Muscle of arm (tissue), 14 donors: ENCODE measurements at places on chromosomes 16 and 17.

GRCh38 chr17:4879601-4880000 is 19.7 kb upstream of the C17orf107 start:
- no peak for DNase-seq

DNA sequence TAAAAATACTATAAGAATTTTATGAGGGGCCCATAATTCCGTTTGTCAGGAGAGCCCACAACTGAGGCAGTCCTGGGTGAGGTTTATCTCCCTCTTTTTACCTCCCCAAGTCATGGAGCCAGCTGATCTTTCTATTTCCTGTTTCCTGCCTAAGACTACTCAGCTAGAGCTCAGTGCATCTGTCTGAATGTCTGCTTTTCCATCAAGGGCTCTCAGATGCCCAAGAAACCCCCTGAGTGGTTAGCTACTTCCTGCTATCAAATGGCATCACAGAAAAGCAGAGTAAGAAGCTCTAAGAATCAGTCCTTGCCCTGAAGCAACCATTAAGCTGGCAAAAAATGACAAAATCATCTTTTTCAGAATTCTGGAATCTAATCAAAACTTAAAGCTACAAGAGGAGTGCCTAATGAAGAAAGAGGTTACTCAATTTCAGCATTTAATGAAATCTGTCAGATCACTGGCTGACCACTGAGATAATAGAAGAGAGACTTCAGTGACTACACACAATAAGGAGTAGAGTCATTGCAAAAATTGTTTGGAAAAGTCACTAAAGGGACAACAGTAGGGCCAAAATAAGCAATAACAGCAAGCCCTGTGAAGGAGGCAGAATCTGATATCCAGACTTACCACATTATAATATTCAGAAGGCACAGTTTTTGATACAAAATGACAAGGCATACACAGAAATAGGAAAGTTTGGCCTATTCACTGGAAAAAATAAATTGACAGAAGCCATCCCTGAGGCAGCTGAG is 150.1 kb downstream of the CYB561 start:
- DNase-seq = no peak

- DNase-seq = no peak
Measured at GRCh38 chr16:72426386-72426785, 254.4 kb upstream of the PMFBP1 start.

DNA sequence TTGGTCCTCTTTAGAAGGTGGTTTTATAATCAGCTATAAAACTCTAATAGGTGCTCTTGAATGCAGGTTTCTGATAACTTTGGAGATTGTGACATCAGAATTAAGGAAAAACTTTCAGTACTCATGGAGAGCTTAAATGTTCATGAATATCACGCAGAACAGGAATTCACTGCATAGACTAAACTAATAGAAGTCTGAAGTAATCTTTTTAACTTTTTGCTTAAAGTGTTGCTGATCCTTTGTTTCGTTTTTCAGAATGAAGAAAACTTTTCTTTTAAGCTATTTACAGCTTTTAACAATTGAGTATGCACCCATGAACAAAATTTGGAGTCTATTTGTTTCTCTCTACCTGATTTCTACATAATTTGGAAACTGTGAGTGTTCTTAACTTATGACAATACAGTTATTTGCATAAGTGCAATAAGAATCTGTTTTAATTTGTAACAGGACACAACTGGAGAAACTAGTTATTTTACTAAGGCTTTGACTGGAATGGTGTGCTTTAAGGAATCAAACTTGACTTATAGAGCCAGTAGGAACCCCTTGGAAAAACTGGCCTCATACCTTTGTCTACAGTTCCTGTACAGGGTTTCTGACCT is 17.0 kb upstream of the TRIM25 start:
- no peak for DNase-seq

DNA sequence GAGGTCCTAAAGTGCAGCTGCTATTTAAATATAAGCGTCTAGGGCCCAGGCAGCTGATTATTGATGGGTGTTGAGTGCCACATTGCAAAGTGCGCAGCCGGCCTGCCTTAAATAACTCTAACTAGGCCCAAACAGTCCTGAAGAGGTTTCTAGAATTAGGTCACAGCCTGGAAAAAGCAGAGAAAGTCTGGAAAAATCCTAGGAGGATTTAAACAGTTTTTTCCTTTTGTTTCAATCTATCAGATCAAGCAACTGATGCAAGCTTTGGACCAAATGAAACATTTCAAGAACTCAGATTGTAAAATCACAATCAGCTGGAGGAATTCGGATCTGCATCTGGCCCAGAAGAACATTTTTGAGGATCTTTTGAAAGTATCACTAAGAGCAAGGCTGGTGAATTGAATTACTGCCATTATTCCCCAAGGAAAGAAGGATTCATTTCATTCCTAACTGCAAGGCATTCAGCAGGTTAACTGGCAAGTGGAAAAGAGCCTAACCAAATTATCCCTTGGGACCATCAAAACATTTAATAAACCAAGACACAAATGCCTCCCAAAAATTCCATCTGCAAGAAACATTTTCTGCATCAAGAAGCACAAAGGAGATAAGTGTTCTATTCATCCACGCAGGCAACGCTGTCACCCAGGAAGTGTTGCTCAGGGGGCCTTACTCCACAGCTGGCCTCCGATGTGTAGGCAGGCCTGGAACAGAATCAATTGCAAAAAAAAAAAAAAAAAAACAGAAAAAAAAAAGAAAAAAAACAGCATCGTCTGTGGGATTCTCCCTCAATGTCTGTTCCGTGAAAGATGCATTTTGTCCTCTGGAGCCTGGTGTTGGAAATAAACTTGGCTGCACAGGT is 46.1 kb downstream of the IRX3 start:
- peak; percentile 61 for DNase-seq

DNA sequence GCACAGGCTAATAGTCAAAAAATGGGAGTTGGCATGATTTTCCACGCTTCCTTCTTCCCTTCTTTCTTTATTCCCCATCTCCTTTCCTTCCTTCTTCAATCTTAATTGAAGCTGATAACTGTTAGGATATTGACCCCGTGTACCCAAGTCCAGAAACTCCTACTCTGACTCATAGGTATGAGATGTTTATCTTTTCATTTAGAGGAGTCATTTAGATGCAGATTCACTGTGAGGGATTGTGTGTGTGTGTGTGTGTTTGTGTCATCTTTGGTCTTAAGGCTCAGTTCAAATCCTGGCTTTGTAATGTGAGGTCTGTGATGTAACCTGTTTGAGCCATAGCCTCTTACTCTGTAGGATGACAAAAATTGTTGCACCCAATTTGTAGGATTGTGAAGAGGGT is 332.0 kb upstream of the MAF start:
- DNase-seq = no peak

DNA sequence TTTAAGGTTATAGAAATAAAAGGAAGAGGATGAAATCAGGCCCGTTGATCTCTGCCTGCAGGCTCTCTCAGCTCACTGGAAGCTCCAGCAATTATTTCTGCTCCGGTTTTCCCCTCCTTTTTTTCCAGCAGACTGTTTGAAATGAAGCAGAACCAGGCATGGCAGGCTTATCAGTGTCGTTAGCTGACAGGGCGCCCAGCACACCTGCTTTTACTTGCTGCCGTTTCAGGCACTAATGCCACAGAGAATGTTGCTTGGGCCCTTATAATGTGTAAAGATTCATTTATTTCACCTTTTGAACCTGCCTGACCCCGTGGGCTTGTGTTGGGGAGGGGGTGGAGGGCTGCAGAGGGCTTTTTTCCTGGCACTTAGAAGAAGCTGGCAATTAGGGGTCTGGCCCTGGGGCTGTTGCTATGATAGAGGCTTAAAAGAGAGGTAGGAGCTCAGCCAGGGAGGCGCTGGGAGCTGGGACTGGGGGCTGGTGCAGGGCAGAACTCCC is 108.1 kb downstream of the IRX3 start:
- no peak for DNase-seq

- DNase-seq = no peak
Measured at GRCh38 chr17:39678340-39679116, 9.3 kb downstream of the PGAP3 start.

GRCh38 chr17:31721291-31722025 is 137.6 kb downstream of the COPRS start:
- DNase-seq = no peak

DNA sequence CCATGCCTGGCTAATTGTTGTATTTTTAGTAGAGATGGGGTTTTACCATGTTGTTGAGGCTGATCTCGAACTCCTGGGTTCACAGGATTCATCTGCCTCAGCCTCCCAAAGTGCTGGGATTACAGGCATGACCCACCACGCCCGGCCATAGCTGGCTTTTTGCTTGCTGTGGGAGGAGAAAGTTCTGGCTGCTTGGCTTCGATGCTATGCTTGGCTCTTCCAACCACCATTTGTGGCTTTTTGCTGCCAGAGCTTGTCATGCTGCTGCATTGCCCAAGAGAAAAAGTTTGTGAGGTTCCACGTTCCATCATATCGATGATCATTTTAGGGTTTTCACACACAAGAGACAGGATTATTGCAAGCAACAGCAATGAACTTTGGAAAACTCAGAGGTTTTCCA is 16.2 kb downstream of the BMERB1 start:
- no peak for DNase-seq

- peak; percentile 48 for DNase-seq
Measured at GRCh38 chr16:66004699-66005098, 361.8 kb upstream of the CDH5 start.

DNA sequence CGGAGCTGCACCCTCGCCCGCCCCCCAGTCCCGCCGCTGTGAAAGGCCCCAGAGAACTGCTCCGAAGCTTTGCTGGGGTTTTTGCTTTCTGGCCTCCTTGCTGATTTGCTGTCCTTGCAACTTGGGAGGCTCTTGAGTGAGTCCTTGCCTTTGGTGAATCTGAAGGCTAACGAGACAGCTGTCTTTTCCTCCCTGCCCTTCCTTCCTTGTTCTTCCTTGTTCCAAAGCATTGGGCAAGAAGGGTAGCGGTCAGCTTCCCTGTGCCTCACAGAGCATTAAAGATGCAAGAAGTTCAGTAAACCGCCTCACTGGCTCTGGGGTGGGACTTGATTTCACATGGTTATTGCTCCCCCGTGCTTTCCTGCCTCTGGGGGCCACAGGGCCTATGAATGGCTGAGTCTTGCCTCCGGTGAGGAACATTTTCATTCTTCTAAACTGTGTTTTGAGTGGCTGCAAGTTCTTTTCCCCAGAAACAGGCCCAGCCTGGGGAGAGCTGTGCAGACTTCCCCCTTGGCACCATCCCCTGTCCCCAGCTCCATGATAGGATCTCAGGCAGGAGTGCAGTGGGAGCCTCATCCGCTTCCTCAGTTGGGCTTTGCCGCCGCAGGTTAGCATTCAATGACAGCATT is 1.4 kb downstream of the YPEL2 start:
- no peak for DNase-seq

DNA sequence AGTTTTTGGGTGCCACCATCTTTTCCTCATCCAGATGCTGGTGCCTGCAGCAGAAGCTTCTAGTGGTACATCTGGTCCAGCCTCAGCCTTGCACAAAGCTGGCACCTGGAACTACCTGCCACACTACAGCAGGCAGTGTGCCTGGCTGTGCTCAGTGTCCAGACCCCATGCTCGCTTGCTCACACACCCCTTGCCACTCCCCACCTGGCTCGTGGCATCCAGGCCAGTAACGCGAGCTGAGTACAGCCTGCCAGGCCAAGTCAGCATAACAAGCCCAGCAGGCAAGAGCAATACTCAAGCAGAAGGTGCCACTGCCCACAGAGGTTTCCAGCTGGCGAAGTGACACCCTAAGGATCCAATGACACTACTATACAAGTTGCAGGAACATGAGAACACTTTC is 29.7 kb upstream of the KIF2B start:
- DNase-seq = no peak

- DNase-seq = peak; percentile 66
Measured at GRCh38 chr16:2912330-2913199, 834 bp downstream of the FLYWCH1 start.

GRCh38 chr17:73933164-73933766 is 270.2 kb upstream of the RPL38 start:
- DNase-seq = no peak

- no peak for DNase-seq
Measured at GRCh38 chr17:81086789-81087551, 52.0 kb downstream of the BAIAP2 start.

- no peak for DNase-seq
Measured at GRCh38 chr17:36722121-36722902, 120.9 kb downstream of the MRM1 start.

DNA sequence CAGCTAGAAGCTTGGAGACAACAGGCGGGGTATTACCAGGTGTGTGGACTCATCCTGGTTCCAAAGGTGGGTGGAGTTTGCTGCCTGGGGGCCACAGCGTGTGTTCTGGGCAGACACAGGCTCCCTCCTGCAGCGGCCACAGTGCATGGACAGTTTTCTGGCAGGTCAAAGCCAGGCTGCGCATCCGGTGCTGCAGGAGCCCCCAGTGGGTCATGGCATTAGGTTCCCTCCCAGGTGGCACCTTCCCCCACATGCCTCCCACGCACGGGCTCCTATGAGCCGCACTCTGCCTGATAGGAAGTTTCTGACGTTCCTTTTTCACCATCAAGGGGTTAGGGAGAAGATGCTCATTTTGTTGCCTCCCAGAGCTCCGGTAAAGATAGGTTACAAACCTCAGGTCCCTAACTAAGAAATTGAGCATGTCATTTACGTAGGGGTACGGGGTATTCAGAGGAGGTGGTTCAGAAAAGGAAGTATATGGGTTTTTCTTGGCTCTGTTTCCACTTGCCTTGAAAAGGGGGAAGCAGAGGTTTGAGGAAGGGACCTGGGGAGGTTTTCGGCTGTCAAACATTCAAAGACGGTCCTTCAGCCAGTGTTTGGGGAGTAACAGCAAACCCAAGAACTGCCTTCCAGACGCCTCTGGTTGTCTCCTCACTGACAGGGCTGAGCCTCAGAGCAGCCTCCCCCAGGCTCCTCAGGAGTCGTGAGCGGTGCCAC is 32.7 kb upstream of the NAT9 start:
- DNase-seq = no peak

DNA sequence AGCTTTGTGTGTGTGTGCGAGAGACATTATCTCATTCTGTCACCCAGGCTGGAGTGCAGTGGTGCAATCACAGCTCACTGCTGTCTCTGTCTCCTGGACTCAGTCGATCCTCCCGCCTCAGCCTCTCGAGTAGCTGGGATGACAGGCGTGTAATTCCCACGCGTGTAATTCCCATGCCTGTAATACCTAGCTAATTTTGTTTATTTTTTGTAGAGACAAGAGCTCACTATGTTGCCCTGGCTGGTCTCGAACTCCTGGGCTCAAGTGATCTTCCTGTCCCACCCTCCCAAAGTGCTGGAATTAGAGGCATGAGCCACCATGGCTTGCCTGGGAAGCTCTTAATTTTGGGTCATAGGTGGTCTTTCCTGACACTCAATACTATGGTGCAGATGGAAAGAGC is 205.3 kb upstream of the TNRC6C start:
- no peak for DNase-seq

DNA sequence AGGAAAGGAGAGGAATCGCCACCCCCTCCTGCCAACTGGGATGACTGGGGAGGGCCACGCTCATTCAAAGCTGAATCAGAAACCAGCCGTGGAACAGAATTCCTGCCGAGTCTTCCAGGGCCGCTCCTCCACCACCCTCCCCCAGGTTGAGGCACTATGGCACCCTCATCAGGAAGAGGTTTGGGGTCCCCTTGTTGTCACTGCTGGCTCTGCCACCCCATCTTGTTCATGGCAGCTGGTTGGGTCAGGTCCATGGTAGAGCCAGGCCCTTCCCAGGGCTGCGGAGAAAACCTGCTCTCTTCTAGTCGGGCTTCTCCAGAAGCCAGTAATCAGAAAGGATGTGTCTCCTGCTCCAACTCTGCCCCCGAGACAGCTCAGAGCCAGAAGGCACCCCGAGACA is 41.8 kb downstream of the KCNJ12 start:
- no peak for DNase-seq

GRCh38 chr16:11321662-11322061 is 23.6 kb upstream of the RMI2 start:
- no peak for DNase-seq

- no peak for DNase-seq
Measured at GRCh38 chr16:52404546-52404945, 142.4 kb downstream of the TOX3 start.

GRCh38 chr17:27573548-27573947 is 57.4 kb upstream of the LGALS9 start:
- DNase-seq = no peak
